HS-5 (cell line): ENCODE measurements at places on chromosomes 4 and X.

DNA sequence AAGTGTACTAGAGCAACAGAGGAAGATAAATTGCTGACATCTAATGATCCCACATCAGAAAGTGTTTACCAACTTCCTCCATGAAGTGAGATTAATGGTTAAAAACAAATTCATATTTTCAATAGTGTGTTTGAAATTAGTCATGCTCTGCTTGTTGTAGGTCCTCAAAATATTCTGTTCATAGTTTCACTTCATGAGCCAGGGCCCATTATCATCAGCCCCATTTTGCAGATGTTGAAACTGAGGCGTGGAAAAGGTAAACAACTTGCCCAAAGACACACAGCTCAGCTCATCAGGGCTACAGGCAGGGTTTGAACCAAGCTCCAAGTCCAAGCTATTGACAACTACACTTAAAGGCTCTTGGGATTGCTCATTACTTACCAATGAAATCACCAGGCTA is 103.5 kb upstream of the PPARGC1A start:
- DNase-seq: no peak

GRCh38 chrX:110188701-110189558 is 129.0 kb downstream of the AMMECR1 start:
- DNase-seq: no peak

DNA sequence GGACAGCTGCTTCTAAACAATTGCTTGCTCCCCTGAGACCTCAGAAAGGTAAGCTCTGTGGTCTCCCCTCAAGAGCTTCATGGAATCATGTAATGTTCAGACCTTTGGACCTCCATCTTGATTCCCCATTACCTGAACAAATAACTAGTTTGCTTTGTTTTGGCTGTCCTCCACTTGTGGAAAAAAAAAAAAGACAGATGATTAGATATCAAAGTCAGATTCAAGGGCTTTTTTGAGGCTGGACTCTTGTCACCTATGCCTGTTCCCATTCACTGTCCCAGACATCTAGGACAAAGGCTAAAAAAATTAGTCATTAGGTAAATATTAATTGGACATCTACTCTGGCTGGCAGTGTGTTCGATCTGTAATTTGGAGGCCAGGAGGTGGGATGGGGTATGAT is 13.3 kb downstream of the TMEM255A start:
- DNase-seq: no peak

DNA sequence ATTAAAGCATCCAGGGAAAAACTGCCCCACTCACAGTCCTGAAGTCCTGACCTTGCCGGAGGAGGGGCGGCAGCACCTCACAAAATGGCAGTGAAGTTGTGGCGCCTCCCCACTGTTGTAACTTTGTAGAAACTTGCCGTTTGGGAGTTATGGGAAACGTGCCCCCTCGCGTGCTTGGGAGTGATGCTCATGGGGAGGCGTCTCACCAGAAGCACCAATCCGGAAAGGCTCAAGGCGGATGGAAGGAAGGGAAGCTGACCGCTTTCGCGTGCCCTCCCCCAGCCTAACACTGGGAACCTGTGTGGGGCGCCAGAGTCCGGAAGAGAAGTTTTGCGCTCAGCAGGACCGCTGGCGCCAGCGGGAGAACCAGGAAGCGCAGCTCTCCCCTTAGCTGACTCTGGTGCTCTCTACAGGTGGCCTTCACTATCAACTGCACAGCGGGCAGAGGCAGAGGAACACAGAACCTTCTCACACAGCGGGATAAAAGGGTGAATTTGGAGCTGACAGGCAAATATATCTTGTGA is at the start of the genes CT45A10 and SAGE1:
TSS of gene CT45A10 (minus strand) at position 151 of the 524 bp plus-strand sequence. CDS start 8,100 bp downstream, outside the sequence.
TSS of gene SAGE1 (plus strand) at position 423 of the 524 bp plus-strand sequence. CDS start 2,527 bp downstream, outside the sequence.
- DNase-seq: no peak

DNA sequence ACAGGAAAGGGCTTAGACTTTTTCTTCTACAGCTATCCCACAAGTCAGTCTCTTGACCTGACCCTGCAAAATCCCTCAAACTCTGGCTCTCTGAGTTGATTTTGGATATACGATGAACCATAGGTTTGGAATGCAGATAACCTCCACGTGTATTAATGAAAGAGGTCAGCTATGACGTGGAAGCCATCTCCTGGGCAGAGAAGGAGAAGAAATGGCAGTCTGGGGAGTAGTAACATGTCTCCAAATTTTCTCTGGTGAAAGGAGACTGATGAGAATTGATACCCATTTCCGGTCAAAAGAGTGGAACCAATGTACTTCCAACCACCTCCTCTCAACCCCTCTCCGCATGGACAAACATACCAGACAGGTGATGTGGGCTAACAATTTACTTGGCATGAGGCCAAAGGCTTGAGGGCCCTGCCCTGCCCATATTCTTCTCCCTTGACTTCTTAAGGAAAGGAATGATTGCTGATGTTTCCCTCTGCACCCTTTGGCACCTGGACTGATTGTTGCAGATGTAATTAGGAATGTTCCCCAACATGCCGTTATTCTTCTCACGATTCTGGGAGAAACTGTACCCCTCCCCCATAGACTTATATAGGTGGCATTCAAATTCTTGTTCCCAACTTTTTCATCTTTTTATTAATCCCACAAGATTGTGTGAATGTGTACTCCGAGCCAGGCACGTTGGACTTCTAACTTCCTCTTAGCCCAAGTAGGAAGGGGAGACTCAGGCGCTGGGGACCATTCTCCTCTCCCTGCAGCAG is 580 bp upstream of the PLS3 start:
- DNase-seq: no peak
